GM13976 (cell line): ENCODE measurements at places on chromosomes 1 and 21.

GRCh38 chr1:64881281-64881680 lies 85.1 kb downstream of the JAK1 start:
- no peak for DNase-seq

DNA sequence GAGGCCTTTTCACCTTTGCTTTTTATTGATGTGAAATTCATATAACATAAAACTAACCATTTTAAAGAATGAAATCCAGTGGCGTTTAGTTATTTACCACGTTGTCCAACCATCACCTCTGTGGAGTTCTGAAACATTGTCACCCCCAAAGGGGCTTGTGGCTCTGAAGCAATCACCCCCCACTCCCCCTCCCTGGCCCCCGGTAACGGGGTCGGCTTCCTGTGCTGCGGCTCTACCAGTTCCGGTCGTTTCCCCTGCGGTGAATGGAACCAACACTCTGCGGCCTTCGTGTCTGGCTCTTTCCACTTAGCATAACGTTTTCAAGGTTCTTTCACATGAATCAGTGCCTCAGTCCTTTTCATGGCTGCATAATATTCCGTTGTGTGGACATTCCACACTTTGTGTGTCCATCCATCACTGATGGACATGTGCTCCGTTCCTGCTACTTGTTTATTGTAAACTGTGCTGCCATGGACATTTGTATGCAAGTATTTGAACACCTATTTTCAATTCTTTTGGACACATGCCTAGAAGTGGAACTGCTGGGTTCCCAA lies 1.8 kb upstream of the ISG15 start:
- no peak for DNase-seq

GRCh38 chr1:228004856-228005462 lies 1.8 kb upstream of the WNT3A start:
- DNase-seq = peak; percentile 21

GRCh38 chr1:65263286-65263685 lies 46.1 kb upstream of the DNAJC6 start:
- no peak for DNase-seq

DNA sequence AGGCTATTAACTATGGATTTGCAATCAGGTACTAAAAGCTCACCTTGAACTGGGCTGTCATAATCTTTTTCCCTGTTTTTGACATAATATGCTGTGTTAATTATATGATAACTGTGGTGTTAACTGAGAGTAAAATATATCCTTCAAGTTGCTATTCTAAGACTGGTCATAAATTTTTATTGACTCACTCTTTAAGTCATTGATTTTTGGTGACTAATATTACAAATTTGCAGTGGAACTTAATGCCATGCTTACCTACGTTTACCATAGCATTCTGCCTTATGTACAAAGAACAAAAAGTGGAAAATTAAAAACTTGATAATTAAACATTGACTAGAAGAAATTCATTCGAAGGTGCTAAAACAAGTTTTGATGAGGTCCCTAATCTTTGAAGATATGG lies 872.4 kb downstream of the BRINP3 start:
- DNase-seq = no peak

- DNase-seq = no peak
These were observed 59.8 kb downstream of the COLGALT2 start for GRCh38 chr1:183977717-183978116.

DNA sequence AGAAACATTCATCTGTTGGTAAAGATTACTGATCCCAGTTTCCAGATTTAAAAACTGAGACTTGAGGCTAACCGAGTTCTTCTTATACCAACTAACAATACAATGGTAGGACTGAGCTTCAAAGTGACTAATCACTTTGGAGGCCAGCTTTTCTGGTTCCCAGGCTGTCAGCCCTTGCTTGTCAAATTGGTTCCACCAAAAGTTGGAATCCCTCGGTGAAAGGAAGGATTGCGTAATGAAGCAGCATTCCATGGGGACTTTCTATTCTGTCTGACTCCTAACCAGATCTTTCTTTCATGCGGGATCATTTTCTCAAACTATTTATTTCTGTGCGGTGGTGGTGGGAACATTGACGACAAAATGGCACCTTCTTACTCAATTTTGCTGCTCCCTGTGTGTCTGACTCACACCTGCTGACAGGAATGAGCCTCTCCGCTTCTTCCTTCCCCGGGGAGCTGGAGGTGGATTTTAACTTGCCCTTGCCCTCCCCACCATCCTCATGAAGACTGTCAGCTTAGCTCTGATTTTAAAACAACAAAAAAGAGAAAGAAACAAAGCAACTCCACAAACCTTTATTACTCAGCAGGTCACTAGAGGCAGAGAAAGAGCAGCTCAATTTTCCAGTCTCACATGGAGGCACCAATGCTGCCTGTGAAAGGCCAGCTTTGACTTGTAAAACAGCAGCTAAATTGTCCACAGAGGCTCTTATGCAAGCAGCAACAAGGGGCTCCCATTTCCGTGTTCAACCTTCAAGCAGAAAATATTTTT lies 32.9 kb upstream of the RASAL2 start:
- no peak for DNase-seq
